H7 (cell line): ENCODE measurements at places on chromosomes 13 and 19.
A peak's percentile ranks its signal among the peaks of the same experiment; 100 is the strongest.

- peak; percentile 93 for DNase-seq
Measured at GRCh38 chr19:2540646-2541454, 64.9 kb downstream of the GADD45B start.

DNA sequence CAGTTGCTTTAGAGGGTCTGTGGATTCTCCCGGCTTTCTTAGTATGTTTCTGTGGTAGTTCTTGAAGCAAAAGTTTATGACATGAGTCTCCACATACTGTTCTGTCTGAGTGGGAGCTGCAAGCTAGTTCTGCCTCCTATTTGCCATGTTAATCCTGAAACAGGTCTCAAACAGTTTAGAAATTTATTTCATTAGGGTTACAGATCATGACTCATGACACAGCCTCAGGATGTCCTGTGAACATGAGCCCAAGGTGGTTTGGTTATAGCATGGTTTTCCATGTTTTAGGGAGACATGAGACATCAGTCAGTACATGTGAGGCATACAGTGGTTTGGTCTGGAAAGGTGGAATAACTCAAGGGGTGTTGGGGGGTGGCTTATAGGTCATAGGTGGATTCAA is 77.5 kb downstream of the FNDC3A start:
- no peak for DNase-seq

GRCh38 chr19:49514151-49514550 is 1.7 kb downstream of the FCGRT start:
- DNase-seq: peak; percentile 67

DNA sequence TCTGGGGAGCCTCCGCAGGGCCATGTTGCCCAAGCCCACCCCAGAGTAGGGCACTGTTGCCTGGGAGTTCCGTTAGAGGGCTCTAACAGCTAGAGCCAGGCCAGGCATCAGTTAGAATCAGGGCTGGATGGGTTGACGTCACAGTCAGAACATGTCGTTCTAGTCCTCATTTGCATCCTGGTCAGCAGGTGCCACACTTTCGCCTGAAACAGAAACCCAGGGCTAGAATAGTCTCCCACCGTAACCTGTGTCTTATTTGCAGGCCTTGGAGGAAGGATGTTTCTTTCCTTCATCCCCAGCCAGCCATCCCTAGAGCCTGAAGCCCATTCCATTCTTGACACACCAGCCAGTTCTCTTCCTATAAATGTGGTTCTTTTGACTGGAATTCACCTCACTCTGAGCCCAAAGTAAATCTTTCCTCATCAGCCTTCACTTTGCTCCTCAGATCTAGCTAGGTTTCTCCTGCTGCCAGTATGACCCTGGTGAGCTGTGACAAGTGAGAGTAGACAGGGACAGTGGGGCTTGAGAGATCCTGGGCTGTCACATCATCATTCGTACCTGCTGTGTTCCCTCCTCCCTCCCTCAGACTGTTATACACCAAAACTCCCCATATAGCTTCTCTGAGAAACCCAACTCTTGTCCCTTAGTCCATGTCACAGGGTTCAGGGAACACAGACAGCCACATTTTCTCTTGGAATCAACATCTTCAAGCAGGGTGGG is 12.2 kb upstream of the CCDC97 start:
- DNase-seq: no peak

DNA sequence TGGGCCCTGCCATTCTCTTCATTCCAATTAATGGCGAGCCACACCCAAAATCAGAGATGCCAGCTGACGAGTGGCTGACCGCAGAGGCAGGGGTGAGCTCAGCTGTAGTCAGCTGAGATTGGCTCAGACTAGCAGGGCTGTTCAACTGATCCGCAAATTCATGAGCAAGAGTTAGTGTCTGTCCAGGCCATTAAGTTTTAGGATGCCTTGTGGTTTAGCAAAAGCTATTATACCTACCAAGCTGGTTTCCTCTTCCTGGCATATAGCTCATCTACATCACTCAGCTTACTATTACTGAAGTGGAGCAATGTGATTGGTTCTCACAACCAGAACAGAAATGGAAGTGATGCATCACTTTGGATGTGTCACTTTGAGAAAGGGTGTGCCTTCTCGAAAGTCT is 148.7 kb downstream of the NALCN start:
- DNase-seq: no peak

GRCh38 chr13:69737129-69737935 is 370.3 kb upstream of the ATXN8OS start:
- no peak for DNase-seq

DNA sequence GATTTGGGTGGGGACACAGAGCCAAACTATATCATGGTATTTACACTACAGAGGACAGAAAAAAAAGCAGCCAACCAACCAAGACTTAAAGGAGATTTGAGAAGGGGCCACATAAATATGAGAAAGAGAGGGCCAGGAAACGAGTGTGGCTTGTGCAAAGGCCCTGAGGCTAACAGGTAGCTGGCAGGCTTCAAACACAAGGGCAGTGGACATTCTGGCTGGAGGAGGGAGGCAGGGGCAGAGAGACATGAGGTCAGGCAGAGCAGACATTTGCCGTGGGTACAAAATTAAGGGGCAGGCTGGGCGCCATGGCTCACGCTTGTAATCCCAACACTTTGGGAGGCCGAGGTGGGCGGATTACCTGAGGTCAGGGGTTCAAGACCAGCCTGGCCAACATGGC is 278.7 kb downstream of the FOXO1 start:
- no peak for DNase-seq
